ENCODE measurements at places on chromosomes 7 and 10. TPM values are rescaled to one million over a fixed set of nuclear protein-coding genes. Genes with fewer than 3 reads are reported as not detected.

The CRTAC1 gene
- total RNA-seq = not detected

DNA sequence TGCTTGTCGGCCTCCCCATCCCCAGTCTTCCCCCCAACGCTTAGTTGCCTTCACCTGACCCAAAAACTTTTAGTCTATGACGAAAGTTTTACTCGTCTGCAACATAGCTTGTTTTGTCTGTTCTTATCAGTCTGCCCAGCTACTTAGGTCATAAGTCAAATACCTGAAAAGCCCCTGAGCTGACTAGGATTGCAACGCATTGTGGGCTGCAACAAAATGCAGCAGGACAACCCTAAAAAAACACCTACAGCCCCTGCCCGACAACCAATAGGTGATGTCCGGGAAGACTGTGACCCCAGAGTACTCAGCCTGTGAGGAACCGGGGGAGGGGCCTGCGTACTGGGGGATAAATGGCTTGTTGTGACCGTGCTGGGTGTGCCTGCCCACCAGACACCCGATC, 19.3 kb upstream of the GPER1 start:
- peaks cover 6% of the 10 kb centered on the region for H3K4me1 ChIP-seq
- H3K27ac ChIP-seq = no peak overlapping the region
- peaks cover 4% of the 10 kb centered on the region for H3K36me3 ChIP-seq
- H3K27me3 ChIP-seq = no peaks in the 10 kb centered on the region
- DNase-seq = no peak

- no peaks in the 10 kb centered on the region for H3K4me1 ChIP-seq
- no peak overlapping the region for H3K27ac ChIP-seq
- H3K36me3 ChIP-seq = no peaks in the 10 kb centered on the region
- no peak overlapping the region for H3K4me3 ChIP-seq
- no peak for DNase-seq
Observed at GRCh38 chr7:18553605-18554003, 58.1 kb downstream of the HDAC9 start.

- H3K4me3 ChIP-seq = no peak overlapping the region
- H3K4me1 ChIP-seq = no peaks in the 10 kb centered on the region
- H3K36me3 ChIP-seq = no peaks in the 10 kb centered on the region
- no peak for DNase-seq
- H3K27ac ChIP-seq = no peak overlapping the region
- peaks cover 7% of the 10 kb centered on the region for H3K27me3 ChIP-seq
Observed at GRCh38 chr10:78894089-78894840, 174.5 kb upstream of the ZMIZ1 start.

GRCh38 chr10:127578961-127579305, 29.8 kb downstream of the NPS start:
- no peaks in the 10 kb centered on the region for H3K27me3 ChIP-seq
- no peak overlapping the region for H3K27ac ChIP-seq
- H3K4me3 ChIP-seq = no peak overlapping the region
